ENCODE measurements at places on chromosomes 5 and 9. TPM values are rescaled to one million over a fixed set of nuclear protein-coding genes. Genes with fewer than 3 reads are reported as not detected.

DNA sequence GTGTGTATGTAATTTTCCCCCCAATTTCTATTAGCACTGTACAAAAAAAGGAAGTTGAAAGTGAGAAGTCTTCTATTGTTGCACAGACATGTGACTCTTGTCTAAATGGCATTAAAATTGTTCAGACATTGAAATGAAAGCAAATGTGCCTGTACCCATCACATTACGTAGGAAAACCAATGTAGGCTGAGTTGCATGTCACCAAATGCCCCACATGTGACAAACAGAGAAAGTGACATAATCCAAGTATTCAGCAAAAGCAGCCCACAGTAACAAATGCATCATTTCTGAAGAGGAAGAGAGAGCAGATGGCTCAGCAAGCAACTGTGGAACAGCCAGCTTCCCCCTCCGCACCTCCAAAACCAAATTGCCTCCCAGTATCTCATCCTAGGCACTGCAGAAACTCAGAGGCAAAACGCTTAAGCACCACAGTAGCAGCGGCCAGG is 161.5 kb upstream of the NR4A3 start:
- DNase-seq: no peak

PFN3 gene
- total RNA-seq: not detected

TTC16 gene
- total RNA-seq: not detected

PHYHD1 gene
- total RNA-seq: not detected

FBN2 gene
- 19.1 TPM for total RNA-seq

DHFR gene
- total RNA-seq: 91.7 TPM

GRCh38 chr9:6598249-6598725 is 47.2 kb downstream of the GLDC start:
- no peak for DNase-seq

GRCh38 chr5:167051402-167051768 is 1240.1 kb upstream of the WWC1 start:
- DNase-seq: peak; percentile 42

- DNase-seq: no peak
Observed at GRCh38 chr5:65113771-65114170, 345.0 kb downstream of the CWC27 start.

GRCh38 chr5:96931605-96932004 is 4.3 kb upstream of the LNPEP start:
- no peak for DNase-seq

- peak; percentile 32 for DNase-seq
Observed at GRCh38 chr9:26746357-26747072, 146.1 kb downstream of the CAAP1 start.

OR1N2 gene
- total RNA-seq: not detected

PLCXD3 gene
- under 0.01 TPM for total RNA-seq

- DNase-seq: no peak
Observed at GRCh38 chr5:64145216-64145895, 20.3 kb upstream of the RNF180 start.

DNA sequence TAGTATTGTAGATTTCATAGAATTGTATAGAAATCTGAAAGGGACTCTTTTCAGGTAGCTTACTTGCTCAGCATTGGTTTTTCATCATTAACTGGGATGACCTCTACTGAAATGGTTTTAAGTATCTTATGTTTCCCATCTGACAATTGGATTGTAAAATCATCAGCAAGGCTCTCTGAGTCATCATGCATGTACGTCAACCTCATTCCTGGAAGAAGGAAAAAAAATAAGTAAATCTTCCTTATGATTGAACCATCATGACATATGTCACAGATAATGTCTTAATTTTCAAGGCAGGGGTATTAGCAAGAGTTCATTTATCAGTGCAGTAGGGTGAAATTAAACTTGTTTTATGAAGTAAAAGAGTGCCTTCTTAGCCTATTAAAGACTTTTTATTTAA is 74.9 kb upstream of the CER1 start:
- DNase-seq: no peak

F2R gene
- total RNA-seq: 28.4 TPM

DNA sequence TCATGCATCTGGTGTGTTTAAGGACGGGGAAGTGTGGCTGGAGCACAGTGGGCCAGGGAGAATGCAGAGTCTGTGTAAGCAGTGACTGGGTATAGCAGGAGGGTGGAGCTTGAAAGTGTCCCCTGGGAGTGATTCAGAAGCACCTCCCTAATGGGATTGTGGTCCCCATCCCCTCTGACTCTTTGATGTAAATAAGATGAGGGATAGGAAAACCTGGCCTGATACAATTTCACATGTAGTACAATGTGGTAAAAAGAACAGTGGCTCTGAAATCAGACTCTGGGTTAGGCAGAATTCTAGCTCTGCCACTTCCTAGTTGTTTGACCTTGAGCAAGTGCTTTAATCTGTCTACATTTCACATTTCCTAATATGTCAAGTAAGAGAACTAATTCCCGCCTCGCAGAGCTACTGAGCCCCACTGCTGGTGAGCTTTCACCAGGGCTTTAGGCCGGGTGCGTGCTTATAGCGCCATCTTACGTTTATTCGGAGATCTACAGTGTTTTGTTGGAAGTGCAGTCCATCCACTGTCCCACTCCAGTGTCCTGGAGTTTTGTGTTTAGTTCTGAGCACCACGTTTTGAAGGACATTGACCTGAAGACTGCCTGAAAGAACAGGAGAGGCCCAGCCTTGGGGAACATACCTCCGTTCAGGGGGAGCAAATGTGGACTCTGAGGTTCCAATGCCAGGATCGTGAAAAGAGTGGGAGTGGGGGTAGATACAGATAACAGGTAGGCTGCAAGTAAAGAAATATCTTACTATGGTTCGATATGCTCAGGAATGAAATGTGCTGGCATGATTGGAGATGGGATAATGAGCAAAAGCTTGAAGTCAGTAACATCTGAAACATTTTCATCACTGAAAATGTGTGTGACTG is 51.2 kb upstream of the TESK1 start:
- DNase-seq: peak; percentile 82

- no peak for DNase-seq
Observed at GRCh38 chr5:102895234-102895633, 140.1 kb downstream of the PAM start.

SLC34A1 gene
- not detected for total RNA-seq

- no peak for DNase-seq
Observed at GRCh38 chr5:64519263-64519662, 13.4 kb downstream of the RGS7BP start.

DNA sequence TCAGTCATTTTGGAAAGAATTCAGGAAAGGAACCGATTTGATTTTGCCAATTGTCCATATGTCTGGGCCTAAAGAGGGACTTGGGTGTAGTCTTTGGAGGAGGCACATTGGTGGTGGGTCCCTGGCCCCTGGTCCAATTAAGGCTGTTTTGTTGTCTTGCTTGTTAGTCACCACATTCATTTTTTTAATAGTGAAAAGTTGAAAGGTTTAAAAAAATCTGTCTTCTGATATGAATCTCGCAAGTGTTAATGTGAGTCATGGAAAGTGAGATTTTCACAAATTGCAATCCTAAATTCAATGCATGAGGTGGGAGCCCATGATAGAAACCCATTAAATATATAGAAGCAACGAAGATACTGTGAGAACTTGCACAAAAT is 165.9 kb upstream of the OTULINL start:
- no peak for DNase-seq

GRCh38 chr5:43947935-43948334 is 345.0 kb downstream of the NNT start:
- DNase-seq: no peak

TRAF1 gene
- 11.6 TPM for total RNA-seq

FAXDC2 gene
- 0.12 TPM for total RNA-seq

- no peak for DNase-seq
Observed at GRCh38 chr5:9374025-9374424, 171.8 kb downstream of the SEMA5A start.

DNA sequence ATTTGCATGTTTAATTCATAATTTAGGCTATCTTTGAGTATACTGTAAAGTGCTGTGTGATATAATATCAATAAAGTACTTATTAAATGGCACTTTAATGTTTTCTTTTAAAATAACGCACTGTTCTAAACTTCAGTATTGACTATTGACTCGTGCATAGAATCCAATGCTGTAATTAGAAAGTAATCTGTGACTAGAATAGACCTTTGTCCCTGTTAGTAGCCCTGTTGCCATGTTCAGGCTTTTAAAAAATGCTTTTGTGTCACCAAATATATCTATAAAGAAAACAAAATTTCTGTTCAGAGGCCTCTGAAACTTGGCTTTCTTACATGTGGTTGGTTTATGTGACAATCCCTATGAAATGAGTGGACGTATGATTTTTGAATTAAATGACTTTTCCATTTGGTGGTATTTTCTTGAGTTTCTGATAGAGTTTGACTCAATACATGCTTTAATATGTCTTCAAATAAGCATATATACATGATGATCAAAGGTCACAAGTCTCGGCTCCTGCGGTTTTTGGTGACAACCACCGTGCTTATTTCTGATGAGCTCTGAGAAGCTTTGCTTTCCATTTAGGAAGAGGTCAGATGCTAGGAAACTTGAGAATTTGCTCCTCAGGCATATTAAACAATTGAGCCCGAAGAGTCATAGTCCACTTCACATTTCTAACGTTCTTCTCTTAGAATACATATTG is 174.7 kb downstream of the NR3C1 start:
- DNase-seq: no peak

ST8SIA4 gene
- 2.1 TPM for total RNA-seq

GRCh38 chr5:173281910-173282309 is 46.3 kb downstream of the STC2 start:
- no peak for DNase-seq

BAAT gene
- not detected for total RNA-seq

DNA sequence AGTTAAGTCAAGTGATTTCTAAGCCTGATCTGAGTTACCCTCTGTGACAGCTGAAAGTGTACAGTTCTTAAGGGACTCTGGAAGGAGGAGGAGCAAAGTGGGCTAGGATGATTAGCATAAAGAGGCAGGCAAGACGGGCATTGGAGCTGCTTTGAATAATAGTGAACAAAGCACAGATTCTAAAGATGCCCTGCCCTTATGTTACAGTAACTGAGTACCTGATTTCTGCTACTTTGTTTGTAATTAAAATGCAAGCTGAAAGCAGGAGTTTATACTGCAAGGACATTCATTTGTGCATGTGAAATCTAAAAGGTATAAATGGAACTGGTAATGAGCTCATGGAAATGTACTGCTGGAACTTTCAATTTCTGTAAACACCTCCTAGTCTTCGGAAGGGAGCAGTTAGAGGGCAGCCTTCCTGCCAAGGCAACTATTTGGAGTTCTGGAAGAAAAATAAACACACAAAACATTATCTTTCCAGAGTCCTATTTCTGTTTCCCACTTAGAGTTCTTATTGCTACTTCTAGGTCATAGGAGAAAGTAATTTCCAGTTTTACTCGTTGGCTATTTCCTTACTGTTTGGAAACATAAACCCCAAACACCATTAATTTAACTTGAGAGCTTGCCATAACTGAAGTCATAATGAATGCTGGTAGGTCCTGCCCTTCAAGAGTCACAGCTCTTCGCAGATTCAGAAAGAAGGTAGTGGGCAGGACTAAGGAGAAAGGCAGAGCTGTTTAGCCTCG is at the start of gene RANBP3L:
TSS of gene RANBP3L (minus strand) at position 45 of the 746 bp plus-strand sequence. CDS start 486 bp downstream, outside the sequence.
- DNase-seq: peak; percentile 28

DNA sequence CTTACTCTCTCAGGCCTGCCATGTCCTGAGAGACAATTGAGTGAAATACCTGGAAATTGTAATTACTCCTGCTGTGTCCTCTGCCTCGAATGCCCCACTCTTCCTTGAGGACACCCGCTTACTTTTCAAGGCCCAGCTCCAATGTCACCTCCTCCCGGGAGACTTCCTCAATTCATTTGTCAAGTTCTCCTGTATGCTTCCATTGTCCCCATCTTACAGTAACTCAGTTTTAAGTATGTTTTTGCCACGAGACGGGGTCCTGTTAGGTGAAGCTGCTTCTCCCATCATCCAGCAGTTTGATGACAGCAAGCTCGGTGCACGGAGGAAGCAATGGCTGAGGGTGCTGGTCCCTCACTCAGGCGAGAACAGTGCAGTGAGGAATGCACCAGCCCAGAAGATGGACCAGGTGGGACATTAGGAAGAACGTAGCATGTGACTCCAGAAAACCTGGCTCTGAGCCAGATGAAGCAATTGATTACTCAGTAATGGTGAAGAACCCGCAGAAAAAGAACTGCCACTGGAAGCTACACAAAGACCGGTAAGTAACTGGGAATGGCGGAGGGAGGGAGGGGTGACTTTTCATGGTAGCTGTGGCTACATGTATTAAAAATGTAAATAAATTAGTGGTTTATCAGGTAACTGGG is 274.8 kb downstream of the DENND1A start:
- DNase-seq: no peak

- DNase-seq: no peak
Observed at GRCh38 chr5:58911270-58911669, 328.4 kb downstream of the RAB3C start.

GRCh38 chr9:104144336-104144735 is 50.2 kb downstream of the SMC2 start:
- DNase-seq: no peak

- DNase-seq: no peak
Observed at GRCh38 chr9:9122230-9122875, 1322.8 kb upstream of the DMAC1 start.

GRCh38 chr5:129135633-129136032 is 41.1 kb downstream of the ISOC1 start:
- DNase-seq: no peak

DNA sequence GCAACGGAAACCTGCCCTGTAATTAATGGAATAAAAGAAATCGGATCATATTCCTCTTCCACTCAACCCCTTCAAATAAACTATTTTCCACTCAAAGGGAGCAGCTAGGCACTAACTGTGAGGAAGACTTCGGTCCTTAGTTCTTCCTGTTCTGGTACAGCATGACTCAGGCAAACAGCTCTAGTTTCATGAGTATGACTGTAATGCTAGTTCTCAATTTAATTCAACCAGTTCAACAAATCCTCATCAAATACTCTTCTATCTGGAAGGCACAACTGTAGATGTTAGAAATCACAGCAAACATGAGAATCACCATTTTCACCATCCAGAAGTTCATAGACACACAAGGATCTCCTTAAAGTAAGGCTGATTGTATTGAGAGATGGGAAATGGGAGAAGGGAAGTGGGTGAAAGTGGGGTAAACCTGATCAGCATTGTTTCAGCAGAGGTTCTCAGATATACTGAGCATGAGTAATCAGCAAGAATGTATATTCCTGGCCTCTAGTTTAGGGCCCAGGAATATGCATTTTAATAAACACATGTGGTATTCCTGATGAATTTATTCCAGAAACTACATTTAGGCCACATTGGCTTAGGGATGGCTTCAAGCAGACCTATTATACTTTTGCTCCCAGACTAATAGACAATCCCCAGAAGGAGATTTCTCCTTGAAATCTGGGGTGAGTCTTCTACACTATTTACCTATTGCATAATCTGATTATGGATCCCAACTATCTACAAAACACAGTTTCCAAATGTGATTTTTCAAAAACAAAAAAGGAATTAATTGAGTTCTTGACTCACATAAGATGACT is 141.1 kb upstream of the SLC12A2 start:
- peak; percentile 19 for DNase-seq

- peak; percentile 57 for DNase-seq
Observed at GRCh38 chr9:79353856-79354520, 217.8 kb upstream of the TLE4 start.

DNA sequence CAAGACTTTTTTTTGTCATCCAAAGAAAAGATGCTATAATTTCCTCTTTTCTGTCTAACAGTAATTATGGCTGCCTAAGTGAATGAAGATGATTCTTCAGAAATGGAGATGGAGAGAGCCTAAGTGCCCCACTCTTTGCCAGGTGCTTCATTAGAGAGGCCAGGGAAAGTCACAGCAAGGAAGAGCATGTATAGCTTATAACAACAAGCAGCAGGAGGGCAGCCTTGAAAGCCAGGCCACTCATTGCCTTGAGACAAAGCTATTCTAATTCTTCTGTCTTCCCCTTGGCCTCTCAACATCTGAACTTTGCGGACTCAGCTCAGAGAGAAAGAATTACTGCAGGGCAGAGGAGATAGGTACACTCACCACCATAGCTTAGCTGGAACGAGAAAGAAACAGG is 112.0 kb upstream of the ZNF366 start:
- no peak for DNase-seq

GRPEL2 gene
- 33.4 TPM for total RNA-seq

Measured in Daoy (cell line).